T-helper 17 cell (primary cell): ENCODE measurements at places on chromosomes 5 and 9.

DNA sequence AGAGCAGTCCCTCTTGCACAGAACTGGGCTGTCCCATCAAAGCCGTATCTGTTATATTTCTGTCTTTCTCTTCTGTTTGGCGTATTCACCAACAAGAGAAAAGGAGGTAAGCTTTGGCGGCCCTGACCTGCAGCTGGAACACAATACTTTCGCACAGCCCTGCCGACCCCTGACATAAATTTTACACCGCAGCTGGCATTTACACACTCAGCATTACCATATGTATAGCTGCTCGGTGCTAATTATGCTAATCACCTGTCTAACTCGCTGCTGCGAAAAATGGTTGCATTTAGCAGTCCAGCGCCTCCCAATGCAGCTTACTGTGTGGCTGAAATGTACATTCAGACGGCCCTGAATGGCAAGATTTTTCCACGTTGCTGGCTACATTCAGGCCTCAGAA, 20.8 kb downstream of the PTCH1 start:
- no peak for DNase-seq

DNA sequence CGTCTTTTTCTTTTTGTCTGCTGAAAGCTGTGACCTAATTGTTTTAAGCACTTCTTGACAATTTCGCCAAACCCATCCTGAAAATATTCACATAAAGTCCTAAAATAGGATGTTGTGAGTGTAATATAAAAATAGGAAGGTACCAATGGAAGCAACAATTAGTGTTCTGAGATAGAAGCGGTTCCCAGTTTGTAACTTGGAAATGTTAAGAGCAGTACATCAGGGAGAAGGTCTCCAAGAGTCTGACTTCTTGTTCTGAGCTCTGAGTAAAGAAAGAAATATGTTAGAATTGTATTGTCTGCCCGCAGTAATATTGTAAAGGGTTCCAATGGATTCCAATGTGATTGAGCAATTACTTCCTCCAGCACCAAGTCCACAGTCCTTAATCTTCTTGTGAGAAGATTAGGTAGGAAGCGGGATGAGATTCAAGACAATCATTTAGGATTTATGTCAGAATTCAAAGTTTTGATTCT, 3.9 kb downstream of the VCAN start:
- DNase-seq: no peak

- no peak for DNase-seq
These were observed 215.6 kb downstream of the EFNA5 start for GRCh38 chr5:107455111-107455544.

GRCh38 chr9:18793122-18793521, 239.9 kb downstream of the SAXO1 start:
- no peak for DNase-seq

DNA sequence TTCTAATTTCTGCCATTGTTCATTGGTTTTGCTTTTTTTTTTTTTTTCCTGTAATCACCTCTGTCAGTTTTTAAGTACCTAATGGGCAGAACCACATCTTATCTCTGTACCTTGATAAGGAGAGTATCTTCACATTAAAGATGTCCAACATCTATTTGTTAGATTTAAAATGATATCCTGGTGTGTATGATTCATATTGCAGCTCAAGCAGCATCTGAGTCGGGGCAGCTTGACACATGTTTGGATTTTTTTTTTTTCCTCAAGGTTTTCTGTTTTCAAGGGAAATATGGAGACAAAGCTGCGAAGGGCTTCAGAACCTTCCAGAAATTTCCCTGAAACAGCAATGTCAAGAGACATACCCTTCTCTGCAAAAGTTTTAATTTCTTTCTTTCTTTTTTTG, 164.7 kb downstream of the DOCK2 start:
- no peak for DNase-seq

DNA sequence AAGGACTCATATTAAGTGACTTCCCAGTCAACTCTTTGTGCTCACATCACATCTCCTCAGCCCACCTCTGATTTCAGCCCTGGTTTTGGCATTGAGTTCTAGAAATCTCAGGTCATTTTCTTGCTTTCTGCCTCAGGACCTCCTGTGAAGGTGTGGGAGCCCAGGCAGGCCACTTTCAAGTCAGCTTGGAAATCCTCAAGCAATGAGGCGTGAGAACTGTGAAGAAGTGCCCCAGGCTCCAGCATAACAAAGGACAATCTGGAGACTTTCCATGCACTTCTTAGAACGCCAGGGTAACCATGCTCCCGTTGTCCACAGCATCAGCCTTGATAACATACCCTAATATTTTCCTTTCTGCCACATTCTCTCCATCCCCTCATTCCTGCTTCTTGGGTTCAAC, 131.2 kb upstream of the MAP3K1 start:
- no peak for DNase-seq

GRCh38 chr5:178119915-178120606, 6.7 kb downstream of the N4BP3 start:
- no peak for DNase-seq

GRCh38 chr5:21145376-21145775, 1157.4 kb upstream of the CDH18 start:
- DNase-seq: no peak

DNA sequence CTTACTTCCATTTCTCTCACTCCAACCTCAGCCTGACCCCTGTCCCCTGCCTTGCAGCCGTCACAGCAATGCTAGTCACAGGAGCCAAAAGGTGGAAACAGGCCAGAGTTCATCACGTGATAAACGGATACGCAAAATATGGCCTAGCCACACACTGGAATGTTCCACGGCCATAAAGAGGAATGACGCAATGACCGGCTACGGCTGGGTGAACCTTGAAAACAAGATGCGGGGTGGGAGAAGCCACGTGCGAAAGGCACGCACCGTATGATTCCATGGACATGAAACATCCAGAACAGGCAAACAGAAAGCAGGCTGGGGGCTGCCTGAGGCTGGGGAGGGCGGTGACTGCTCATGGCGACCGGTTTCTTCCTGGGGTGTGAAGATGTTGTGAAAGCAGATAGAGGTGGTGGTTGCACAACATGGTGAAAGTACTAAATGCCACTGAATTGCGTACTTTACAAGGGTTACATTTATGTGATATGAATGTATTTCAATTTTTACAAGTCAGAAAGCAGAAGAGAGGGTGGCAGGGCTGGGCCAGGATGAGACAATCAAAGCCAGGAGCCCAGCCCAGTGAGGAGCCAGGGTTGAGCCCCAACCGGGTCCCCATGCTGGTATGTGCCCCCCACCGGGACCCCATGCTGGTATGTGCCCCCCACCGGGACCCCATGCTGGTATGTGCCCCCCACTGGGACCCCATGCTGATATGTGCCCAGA, 117.8 kb upstream of the SARDH start:
- no peak for DNase-seq

- no peak for DNase-seq
These were observed 25.8 kb upstream of the PCA3 start for GRCh38 chr9:76738402-76738801.

- DNase-seq: no peak
These were observed 35.7 kb downstream of the PCDHAC2 start for GRCh38 chr5:141001844-141002604.

GRCh38 chr5:77308154-77308960, 97.9 kb downstream of the PDE8B start:
- no peak for DNase-seq

DNA sequence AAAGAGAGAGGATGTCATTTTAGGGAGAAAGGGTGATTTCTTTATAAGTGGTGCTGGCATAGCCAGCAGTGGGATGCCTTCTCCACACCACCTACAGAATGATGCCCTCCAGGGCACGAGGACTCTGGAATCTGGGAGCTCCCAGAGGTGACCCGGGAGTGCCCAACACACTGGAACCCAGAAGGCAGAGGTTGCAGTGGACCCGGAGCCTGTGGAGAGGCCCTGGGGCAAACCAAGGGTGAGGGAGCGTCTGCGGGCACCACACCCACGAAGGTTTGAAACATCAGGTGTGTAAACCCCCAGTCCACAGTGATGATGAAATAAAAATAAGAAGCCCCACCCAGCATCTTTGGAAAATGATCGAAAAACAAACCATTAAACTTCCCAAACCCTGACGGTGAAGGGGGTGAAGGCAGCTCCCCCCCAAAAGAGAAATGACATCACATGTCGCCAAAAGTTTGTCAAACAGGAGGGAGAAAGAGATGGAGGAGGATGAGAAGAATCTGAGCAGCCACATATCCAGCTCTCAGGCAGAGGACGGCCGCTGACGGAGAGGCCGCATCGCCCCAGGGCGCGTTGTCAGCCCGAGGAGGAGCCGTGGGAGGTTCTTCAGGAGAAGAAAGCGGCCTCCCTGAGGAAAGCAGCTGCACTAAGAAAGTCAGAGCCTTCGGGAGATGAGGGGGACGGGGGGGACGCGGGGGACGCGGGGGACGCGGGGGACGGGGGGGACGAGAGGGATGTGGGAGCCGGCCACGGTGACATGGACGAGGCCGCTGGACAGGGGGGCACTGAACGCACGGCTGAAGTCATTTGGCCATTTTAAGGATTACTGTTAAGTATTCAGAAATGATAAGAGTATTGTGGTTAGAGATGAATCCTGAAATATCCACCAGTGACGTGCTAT, 43.1 kb upstream of the NSMF start:
- no peak for DNase-seq

GRCh38 chr5:166499447-166500240, 1791.8 kb upstream of the WWC1 start:
- DNase-seq: no peak

- DNase-seq: no peak
These were observed 1.7 kb downstream of the LMAN2 start for GRCh38 chr5:177349762-177350161.

- DNase-seq: no peak
These were observed 1.4 kb downstream of the CEP120 start for GRCh38 chr5:123421773-123422172.

DNA sequence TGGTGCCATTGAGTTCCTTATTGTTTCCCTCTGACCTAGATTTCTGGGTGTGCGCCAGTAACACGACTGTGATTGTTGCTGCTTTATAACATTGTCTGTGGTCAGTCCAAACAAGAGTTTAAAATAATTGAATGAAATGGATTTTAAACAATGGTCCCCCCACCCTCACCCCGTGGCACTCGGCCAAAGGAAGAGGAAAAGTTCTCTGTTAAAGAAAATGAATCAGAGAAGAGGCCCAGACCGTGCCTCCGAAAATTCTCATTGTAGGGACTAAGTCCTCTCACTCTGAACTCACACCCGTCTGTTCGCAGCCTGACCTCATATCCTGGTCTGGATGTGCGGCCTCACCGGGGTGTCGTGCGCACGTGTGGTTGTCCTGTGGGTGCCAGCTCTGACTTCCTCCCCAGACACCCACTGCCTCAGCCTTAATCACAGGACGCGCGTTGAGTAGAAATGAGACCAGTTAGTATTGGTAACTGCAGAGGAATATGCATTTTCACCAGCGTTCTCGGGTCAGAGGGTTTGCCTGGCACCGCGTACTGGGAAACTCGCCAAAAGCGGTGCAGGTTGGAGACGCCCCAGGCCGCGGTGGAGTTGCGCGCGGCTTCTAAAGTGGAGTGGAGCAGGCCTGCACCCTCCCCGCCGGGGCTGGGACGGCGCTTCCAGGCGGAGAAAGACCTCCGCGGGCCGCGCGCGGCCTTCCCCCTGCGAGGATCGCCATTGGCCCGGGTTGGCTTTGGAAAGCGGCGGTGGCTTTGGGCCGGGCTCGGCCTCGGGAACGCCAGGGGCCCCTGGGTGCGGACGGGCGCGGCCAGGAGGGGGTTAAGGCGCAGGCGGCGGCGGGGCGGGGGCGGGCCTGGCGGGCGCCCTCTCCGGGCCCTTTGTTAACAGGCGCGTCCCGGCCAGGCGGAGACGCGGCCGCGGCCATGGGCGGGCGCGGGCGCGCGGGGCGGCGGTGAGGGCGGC, at the start of gene ABL1:
Gene ABL1, plus strand, starts transcription at position 884 of the 966 bp plus-strand sequence. CDS start 193 bp downstream, outside the sequence.
- DNase-seq: peak; percentile 20

DNA sequence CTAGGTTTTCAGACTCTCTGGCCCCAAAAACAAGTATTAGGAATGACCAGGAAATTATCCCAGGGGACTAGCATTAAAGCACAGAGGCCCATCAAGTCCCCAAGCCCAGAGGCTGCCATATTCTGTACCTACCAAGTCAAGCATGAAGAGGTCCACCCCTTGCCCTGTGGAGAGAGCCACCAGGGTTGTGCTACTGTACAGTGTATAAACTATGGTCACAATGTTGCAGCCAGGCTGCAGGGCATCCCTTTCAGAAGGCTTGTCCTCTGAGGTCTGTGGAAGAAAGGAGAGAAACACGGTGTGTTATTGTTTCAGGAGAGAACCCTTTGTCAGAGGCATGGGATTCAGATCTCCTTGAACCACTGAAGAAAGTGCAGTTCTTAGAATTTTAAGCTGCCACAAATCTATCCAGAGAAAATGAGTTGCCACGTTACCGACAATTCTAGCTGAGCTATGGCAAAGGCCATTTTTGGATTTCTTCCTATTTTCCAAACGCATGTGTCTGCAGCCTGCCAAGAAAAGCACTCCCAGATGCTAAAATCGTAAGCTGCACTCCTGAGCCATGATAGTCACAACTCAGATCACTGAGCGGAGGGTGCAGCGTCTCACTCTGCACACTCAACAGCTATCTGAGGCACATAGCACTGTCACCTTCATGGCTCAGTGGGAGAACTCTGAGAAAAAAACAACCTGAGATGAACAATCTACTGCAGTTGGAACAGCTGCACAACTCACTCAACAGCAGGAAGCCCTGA, 45.5 kb upstream of the SPATA31E1 start:
- DNase-seq: no peak

DNA sequence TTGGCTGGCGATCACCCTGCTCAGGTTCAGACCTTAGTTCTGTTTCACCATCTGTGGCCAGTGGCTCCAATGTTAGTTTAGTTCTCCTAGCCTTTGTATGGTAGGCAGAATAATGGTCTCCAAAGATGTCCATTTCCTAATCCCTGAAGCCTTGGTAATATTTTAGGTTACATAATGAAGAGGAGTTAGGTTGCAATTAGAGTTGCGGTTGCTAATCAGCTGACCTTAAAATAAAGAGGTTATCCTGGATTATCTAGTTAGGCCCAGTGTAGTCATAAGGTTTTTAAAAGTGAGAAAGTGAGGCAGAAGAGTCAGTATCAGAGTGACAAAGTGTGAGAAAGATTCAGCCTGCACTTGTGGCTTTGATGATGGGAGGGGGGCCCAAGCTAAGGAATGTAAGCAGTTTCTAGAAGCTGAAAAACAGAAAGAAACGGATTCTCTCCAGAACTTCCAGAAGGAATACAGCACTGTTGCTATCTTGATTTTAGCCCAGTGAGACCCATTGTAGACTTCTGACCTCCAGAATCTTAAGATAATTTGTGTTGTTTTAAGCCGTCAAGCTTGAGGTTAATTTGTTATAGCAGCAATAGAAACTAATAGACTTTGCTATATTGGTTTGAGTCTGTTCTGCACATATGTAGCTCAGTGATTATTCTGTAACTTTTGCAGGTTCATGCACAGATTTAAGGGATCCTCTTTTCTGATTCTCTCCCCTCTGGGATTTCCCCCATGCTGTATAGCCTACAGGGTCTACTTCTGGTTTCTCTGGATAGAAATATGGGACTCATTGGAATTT, 21.6 kb downstream of the LNPEP start:
- no peak for DNase-seq

GRCh38 chr9:116687754-116688135, 640 bp downstream of the TRIM32 start:
- DNase-seq: no peak

- DNase-seq: no peak
These were observed 78.8 kb upstream of the STK32A start for GRCh38 chr5:147156012-147156411.
